Immature natural killer cell (primary cell): ENCODE measurements at places on chromosomes 1 and 21.
A peak's percentile ranks its signal among the peaks of the same experiment; 100 is the strongest.

DNA sequence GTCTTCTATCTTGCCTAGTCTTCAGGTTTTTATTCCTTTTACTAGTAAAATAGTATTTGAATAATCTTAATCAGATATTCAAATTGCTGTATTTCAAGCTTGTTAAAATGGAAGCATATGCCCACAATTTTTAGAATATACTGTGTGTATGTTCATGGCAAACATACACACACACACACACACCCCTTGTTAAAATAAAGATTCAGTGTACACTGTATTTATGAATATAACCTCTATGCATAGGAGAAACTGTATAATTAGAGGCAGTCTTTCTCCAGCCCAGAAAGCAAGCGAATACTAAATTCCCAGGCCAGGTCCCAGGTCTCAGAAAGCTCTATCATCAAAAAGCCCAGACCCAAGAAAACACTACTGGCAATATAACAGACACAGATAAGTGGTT, 57.8 kb downstream of the JAK1 start:
- no peaks in the 10 kb centered on the region for H3K36me3 ChIP-seq
- H3K27ac ChIP-seq, result peak overlapping the region; percentile 81
- H3K4me3 ChIP-seq, result no peak overlapping the region
- peaks cover 97% of the 10 kb centered on the region for H3K4me1 ChIP-seq
- H3K27me3 ChIP-seq, result peaks cover 3% of the 10 kb centered on the region
- DNase-seq, result no peak

DNA sequence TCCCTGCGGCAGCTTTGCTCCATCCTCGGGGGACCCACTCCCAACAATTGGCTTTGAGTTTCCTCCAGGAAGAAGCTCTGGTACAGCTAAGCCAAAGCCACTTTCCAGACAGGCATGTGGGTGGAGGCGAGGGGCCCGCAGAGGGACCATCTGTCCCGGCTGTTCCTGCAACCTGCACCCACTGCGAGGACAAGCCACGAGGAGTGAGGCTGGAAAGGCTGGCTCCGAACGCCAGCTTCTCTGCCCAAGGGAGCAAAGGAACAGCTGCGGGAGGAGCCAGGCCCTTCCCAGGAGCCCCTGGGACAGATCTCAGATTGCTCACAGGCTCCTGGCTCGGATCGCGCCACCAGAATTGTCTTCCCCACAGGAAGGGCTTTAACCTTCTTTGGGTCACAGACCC, 28.3 kb upstream of the PEF1 start:
- H3K36me3 ChIP-seq, result no peaks in the 10 kb centered on the region
- H3K27ac ChIP-seq, result no peak overlapping the region
- H3K4me3 ChIP-seq, result no peak overlapping the region

GRCh38 chr21:42289926-42290325, 25.3 kb downstream of the TFF3 start:
- H3K27ac ChIP-seq, result no peak overlapping the region
- peaks cover 14% of the 10 kb centered on the region for H3K4me1 ChIP-seq
- no peaks in the 10 kb centered on the region for H3K27me3 ChIP-seq
- no peak overlapping the region for H3K4me3 ChIP-seq

DNA sequence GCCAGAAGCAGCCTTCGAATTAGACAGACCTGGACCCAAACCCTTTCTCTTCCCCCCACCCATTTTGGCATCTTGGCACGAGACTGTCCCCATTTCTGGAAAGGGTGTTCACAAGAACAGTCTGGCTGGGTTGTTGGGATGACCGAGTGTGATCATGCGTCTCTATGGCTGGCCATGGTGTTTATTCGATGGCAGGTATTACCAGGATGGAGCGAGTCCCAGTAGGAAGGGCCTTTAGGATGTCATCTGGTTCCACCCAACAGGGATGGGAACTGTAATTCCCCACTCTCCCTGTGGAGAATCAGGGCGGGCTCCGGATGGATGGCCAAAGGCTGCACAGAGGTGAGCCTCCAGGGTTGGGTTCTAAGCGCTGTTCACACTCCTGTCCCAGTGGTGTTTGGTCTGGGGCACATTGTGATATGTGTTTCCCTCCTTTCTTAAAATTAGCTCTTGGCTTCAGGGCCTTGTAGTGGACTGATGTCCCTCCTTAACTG, 33.4 kb upstream of the ATP5PO start:
- H3K4me3 ChIP-seq, result peak overlapping the region; percentile 77
- H3K4me1 ChIP-seq, result peaks cover 87% of the 10 kb centered on the region
- H3K36me3 ChIP-seq, result no peaks in the 10 kb centered on the region
- peaks cover 25% of the 10 kb centered on the region for H3K27me3 ChIP-seq
- H3K27ac ChIP-seq, result peak overlapping the region; percentile 96

- H3K27ac ChIP-seq, result no peak overlapping the region
- no peaks in the 10 kb centered on the region for H3K4me1 ChIP-seq
- H3K36me3 ChIP-seq, result no peaks in the 10 kb centered on the region
- peak; percentile 10 for DNase-seq
- H3K4me3 ChIP-seq, result no peak overlapping the region
These were observed 253.2 kb downstream of the CRB1 start for GRCh38 chr1:197521118-197521739.

DNA sequence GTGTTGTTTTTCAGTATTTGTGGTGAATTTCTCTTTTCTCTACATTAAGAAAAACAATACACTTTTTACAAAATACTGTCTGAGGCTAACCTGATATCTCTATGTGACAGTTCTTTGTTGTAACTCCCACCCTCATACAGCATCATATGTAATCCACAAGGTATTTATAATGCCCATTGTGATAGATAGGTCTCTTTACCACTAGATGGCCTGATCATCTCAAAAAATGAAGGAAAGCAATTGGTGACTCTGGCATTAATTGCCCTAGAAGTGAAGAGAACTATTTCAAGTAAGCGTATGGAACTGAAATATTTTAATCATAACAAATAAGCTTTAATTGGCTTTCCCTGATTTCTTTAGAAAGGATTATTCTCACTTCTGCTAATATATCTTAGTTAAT, 36.2 kb upstream of the HFM1 start:
- no peak for DNase-seq
- no peak overlapping the region for H3K4me3 ChIP-seq
- H3K27ac ChIP-seq, result no peak overlapping the region

- H3K27ac ChIP-seq, result no peak overlapping the region
- no peak for DNase-seq
- H3K4me3 ChIP-seq, result no peak overlapping the region
These were observed 4.2 kb downstream of the TINAGL1 start for GRCh38 chr1:31580513-31580870.

GRCh38 chr1:59645893-59646292, 168.9 kb upstream of the HOOK1 start:
- no peak for DNase-seq
- H3K4me1 ChIP-seq, result no peaks in the 10 kb centered on the region
- no peaks in the 10 kb centered on the region for H3K27me3 ChIP-seq
- H3K4me3 ChIP-seq, result no peak overlapping the region
- peaks cover 6% of the 10 kb centered on the region for H3K36me3 ChIP-seq

DNA sequence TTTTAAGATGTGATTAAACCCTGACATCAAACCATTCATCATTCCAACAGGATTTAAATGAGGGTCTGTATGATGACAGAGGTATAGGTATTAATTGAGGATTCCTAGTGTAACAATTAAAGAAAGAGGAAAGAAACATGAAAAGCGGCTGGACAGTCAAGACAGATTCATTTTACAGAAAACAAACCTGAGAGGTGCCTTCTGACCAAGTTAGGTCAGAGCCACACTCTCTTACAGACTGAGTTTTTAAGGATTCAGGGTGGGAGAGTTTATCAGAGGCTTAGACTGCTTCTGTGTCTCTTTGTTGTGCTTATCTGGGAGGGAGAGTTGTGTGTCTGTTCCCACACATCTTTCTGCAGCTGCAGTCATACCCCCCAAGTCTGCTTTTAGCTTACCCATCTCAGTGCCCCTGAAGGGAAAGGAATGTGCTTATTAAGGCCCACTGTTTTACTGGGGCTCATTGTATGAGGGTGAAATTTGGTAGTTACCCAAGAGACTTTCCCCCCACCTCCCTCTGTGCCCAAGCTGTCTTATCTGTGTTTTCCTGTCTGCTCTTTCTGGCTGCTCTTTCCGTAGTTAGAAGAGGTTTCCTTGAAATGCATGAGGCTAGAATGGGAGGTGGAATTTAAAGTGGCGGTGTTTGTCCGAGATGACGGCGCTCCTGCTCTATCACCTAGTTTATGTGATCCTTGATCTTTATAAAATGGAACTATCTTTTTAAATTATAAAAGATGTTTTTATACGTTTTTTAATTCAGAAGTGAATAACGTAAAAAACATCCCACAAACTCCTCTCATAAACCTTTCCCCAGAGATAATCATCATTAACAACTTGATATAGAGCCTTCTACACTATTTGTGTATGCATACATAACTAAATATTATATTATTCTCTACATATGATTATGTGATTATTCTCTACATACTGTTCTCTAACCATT, 96.0 kb upstream of the TNFSF4 start:
- H3K4me1 ChIP-seq, result peaks cover 5% of the 10 kb centered on the region
- H3K36me3 ChIP-seq, result peaks cover 5% of the 10 kb centered on the region
- peaks cover 2% of the 10 kb centered on the region for H3K27me3 ChIP-seq
- H3K4me3 ChIP-seq, result no peak overlapping the region
- DNase-seq, result no peak
- H3K27ac ChIP-seq, result no peak overlapping the region

DNA sequence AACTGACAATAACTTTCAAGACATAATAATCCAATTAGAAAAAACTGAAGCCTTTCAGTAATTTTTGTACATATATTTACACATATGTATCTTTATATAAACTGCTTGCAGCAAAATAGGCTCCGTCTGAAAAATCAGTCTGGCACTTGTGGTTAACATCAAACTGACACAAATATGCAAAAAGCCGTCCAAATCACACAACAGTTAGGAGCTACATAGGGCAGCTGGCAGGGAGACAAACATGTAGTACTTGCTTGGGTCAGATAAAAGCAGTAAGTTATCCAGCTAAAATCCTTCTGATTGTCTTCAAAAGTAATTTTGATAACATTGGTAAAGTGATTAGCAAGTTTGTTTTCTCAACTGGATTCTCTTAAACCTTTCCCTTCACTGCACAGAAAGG, 14.7 kb upstream of the GUCA2A start:
- peaks cover 9% of the 10 kb centered on the region for H3K36me3 ChIP-seq
- DNase-seq, result no peak
- peaks cover 2% of the 10 kb centered on the region for H3K27me3 ChIP-seq

GRCh38 chr1:3975903-3976630, 76.0 kb upstream of the C1orf174 start:
- H3K4me3 ChIP-seq, result no peak overlapping the region
- H3K4me1 ChIP-seq, result no peaks in the 10 kb centered on the region
- no peaks in the 10 kb centered on the region for H3K36me3 ChIP-seq
- H3K27me3 ChIP-seq, result peaks cover 5% of the 10 kb centered on the region
- DNase-seq, result no peak
- H3K27ac ChIP-seq, result no peak overlapping the region

DNA sequence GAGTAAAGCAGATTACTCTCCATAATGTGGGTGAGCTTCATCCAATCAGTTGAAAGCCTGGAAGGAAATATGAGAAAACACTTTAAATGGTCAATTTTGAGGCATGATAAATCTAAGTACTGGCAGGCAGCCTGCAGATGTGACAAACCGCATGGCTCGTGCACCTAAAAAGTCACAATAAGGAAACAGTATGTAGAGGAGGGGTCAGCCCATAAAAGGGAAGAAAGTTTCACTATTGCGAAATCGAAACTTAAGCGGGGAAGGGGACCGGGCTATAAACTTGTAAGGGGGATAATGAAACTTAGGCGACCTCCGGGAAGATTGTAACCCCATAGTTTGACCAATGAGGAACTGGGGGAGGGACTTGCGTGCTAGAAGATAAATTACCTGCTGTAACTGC, 109.8 kb downstream of the PLPPR4 start:
- DNase-seq, result peak; percentile 3
- H3K4me1 ChIP-seq, result peaks cover 16% of the 10 kb centered on the region
- no peak overlapping the region for H3K27ac ChIP-seq
- no peaks in the 10 kb centered on the region for H3K27me3 ChIP-seq

GRCh38 chr1:18464665-18465050, 16.1 kb upstream of the KLHDC7A start:
- H3K36me3 ChIP-seq, result no peaks in the 10 kb centered on the region
- DNase-seq, result no peak
- H3K27ac ChIP-seq, result no peak overlapping the region
- H3K4me1 ChIP-seq, result no peaks in the 10 kb centered on the region
- peaks cover 5% of the 10 kb centered on the region for H3K27me3 ChIP-seq
- H3K4me3 ChIP-seq, result no peak overlapping the region

DNA sequence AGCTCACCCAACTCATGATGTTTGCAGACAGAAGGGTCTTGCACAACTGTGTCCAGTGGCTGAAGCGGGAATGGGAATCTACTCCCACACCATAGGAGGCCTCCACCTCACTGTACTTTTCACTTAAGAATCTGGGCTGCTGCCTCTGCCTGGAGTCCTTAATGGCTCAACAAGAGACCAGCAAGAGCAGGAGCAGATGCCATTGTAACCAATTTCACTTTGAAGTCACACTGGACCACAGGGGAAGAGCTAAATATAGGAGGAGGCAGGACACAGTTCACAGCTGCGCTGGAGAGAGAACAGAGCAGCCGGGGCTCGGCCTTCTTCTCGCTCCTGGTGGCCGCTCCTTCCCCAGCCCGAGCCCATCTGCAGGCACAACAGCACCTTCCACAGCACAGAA, 120.4 kb downstream of the SIPA1L2 start:
- H3K36me3 ChIP-seq, result peaks cover 4% of the 10 kb centered on the region
- no peak overlapping the region for H3K27ac ChIP-seq
- H3K27me3 ChIP-seq, result peaks cover 13% of the 10 kb centered on the region
- no peak for DNase-seq
- H3K4me1 ChIP-seq, result no peaks in the 10 kb centered on the region

DNA sequence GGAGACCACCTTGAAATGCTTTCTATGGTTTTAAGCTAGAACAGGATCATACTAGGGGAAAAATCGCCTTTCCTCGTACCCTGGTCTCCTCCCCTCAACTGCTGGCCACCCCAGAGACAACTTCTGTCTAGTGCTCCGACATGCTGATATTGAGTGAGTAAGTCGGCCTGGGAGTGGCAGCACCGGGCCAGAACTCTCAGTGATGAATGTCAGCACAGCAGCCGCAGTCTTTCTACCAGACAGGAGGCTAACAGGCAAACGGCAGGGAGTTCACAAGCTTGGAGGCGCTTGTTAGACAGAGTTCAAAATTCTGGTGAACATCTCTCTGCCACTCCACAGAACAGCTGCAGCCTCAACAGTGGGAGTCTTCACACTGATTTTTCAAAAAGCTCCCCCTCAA, 716.9 kb downstream of the ADGRL2 start:
- H3K27me3 ChIP-seq, result peaks cover 1% of the 10 kb centered on the region
- no peaks in the 10 kb centered on the region for H3K36me3 ChIP-seq
- no peak overlapping the region for H3K27ac ChIP-seq
- H3K4me1 ChIP-seq, result peaks cover 8% of the 10 kb centered on the region
- DNase-seq, result no peak

DNA sequence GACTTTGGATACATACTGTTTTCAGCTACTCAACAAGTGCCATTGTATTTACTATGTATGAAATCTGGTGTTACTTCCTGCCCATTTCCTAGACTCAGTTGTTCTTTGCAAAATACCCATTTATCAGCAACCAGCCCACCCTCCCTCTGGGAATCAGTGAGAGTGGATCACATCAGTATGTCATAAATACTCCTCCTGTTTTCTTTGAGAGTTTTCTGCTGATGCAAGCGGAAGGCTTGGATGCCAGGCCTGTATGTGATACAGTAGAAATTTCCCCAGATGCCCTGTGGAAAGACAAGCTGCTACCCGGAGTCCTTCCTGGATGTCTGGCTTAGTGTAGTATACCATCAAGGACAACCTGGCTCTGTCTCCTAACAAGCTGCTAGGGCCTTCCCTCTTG, 2.4 kb upstream of the PTPRC start:
- peaks cover 9% of the 10 kb centered on the region for H3K36me3 ChIP-seq
- H3K27ac ChIP-seq, result peak overlapping the region; percentile 100
- peak overlapping the region; percentile 60 for H3K4me3 ChIP-seq

- no peak overlapping the region for H3K27ac ChIP-seq
- H3K4me3 ChIP-seq, result no peak overlapping the region
- no peak for DNase-seq
- H3K36me3 ChIP-seq, result no peaks in the 10 kb centered on the region
These were observed 34.6 kb upstream of the ADAMTS5 start for GRCh38 chr21:27001526-27001925.
